ENCODE measurements at places on chromosomes 7 and 10.

DNA sequence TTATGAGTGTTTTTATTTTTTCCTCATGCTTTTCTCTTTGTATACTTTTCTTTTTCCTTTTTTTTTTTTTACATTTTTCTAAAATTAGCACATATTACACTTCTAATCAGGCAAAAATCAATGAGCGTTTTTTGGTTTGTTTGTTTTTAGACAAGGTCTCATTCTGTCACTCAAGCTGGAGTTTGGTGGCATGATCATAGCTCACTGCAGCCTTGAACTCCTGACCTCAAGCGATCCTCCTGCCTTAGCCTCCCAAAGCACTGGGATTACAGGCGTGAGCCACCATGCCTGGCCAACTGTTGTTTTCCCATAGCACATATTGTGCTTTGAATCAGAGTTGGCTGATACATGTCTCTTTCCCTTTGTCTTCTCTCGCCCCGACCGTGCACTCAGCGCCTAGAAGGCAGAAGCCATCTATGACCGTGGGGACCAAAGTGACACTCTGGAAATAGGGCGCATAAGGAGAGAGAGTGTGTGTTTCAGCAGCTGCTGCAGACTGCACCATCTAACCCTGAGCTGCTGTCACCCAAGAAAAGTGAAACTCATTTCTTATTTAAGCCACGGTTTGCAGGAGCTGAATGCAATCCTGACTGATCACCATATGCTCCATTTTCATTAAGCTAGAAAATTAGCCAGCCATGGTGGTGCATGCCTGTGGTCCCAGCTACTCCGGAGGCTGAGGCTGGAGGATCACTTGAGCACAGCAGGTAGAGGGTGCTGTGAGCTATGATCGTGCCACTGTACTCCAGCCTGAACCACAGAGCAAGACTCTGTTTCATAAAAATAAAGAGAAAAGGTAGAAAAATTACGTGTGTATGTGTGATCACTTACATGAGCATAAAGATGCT, 41.4 kb upstream of the GTF2I start:
- no peak for DNase-seq

DNA sequence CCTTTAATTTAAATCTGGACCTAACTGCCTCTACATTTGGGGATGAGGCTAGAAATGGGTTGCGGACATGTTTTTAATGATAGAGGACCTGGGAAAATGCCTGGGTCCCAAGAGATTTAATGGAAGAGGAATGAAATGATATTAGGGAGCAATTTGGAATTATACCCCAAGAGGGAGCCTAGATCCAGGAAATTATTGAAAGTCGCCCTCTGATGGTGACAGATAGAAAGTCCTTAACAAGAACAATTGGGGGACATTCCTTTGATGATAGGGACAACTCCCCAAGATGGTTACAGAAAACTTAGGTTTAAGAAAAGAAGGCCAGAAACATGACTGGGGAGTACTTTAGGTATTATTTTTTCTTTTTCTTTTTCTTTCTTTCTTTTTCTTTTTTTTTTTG, 9.5 kb upstream of the TSGA13 start:
- DNase-seq, result peak; percentile 27

DNA sequence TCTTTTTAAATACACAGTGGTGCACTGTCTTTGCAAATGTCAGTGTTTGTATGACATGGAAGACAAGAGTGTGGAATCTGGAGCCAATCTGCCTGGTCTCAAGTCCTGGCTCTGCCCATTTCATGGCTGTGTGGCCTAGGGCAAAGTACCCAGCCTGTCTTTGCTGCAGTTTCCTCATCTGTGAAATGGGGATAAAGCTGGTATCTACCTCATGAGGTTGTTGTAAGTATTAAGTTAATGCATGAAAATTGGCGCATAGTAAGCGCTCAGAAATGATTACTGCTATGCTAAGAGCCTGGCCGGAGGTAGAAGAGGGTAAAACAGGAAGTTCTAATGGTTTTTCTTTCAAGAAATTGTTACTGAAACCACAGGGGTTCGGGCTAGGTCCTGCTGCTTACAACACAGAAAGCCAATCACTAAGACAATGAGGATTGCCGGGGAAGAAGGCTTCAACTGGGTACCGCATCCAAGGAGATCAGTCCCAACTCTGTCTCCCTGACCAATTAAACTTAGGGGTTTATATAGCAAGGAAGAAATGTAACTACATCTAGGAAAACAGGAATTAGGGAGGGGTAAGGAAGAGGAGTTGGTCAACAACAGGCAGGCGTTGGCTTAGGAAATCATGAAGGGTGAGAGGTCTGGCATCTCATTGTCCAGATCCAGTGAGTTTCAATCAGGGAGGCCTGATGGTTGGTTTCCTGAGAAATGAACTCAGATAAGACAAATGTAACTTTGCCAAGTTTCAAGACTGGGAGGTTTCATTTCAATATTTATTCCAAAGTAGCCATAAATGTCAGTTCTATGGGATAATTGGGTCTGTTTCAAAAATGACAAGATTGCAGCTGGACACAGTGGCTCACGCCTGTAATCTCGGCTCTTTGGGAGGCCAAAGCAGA, 57.0 kb downstream of the CHST3 start:
- no peak for DNase-seq

GRCh38 chr7:68892236-68892635, 706.0 kb upstream of the AUTS2 start:
- no peak for DNase-seq

DNA sequence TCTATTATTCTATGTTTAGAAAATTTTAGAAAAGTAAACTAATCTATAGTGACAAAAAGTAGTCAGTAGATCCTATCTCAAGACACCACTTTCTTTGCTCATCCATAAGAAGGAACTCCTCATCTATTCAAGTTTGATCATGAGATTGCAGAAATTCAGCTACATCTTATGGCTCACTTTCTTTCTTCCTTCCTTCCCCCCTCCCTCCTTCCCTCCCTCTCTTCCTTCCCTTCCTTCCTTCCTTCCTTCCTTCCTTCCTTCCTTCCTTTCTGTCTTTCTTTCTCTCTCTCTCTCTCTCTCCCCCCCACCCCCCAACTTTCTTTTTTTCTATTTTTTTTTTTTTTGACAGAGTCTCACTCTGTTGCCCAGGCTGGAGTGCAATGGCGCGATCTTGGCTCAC, 35.3 kb upstream of the SRPK2 start:
- no peak for DNase-seq

DNA sequence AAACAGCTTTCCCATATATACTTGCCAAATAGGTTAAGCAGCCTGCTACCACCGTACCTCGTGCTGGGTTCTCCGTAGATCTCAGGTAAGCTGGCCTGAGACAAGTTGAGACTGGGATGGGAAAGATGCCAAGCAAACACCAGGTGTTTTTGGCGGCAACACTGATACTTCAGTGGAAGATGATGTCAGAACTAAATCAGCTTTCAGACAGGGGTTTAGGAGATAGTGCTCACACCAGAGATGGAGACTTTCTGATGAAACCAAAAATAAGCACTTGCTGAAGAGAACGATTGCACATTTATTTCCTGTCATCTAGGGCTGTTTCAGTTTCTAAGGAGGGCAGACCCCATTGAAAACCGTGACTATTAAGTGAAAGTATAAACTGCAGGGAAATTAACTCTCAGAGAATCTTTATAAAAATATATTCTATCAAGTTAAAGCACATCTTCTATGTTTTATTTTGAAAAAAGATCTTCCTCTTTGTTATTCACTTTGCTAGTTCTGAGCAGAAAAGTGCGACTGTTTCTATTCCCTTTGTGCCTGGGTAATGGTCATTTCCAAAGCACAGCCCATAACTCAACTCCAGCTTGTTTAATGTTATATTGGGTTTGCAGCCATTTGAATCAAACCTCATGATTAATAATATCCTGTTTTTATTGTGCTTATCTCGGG, 149.9 kb downstream of the CPED1 start:
- DNase-seq, result no peak

GRCh38 chr10:85492684-85493083, 873.9 kb downstream of the GRID1 start:
- DNase-seq, result no peak

- DNase-seq, result peak; percentile 79
Measured at GRCh38 chr7:108415821-108416536, 40.3 kb downstream of the NRCAM start.

GRCh38 chr10:126205486-126206205, 182.6 kb downstream of the ADAM12 start:
- DNase-seq, result no peak

DNA sequence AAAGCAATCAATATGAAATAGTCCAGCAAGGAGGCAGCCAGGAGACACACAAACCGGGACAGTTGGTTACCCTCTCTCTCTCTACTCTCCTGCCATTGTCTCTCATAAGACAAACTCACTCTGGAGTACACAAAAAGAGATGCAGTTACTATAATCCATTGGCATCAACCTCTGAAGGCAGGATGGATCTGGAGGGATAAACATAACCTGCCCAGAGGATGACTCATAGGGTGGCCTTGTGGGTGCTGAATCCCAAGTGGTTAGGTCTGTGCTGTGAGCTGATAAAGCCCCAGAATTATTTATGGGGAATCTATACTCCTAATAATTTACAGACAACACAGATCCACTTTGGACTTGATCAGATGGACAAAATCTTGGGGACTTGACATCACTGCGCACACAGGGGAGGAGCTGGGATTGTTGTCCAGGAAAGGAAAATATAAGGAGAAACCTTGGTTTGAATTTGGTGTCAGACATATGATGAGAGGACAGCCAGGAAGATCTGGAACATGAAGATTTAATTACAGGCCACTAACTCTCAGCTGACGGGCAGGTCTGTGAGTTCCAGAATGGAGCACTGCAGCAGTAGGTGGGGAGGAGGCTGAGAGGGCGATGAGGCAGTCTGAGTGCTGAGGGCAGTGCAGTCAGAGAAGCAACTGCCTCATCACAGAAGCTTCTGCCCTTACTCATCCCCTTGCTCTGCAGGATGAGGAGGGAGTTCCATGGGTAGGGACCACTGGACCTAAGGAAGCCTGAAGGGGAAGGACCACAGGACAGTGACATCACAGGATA, 113.9 kb upstream of the PRSS58 start:
- no peak for DNase-seq

- no peak for DNase-seq
Measured at GRCh38 chr7:102991540-102992214, 78.9 kb downstream of the LRRC17 start.

GRCh38 chr7:36015733-36016132, 137.3 kb upstream of the EEPD1 start:
- no peak for DNase-seq

DNA sequence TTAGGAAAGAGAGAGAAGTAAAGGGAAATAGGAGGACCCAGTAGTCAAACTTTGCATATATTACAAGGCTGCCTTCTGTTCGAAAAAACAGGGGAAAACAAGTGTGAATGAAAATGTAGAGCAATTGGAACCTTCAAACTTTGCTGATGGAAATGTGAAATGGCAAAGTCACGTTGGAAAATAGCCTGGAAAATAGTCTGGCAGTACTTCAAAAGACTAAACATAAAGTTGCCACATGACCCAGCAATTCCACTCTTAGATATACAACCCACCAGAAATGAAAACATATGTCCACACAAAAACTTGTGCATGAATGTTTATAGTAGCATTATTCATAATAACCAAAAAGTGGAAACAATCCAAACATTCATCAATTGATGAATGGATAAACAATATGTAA, 78.6 kb upstream of the IFRD1 start:
- no peak for DNase-seq

DNA sequence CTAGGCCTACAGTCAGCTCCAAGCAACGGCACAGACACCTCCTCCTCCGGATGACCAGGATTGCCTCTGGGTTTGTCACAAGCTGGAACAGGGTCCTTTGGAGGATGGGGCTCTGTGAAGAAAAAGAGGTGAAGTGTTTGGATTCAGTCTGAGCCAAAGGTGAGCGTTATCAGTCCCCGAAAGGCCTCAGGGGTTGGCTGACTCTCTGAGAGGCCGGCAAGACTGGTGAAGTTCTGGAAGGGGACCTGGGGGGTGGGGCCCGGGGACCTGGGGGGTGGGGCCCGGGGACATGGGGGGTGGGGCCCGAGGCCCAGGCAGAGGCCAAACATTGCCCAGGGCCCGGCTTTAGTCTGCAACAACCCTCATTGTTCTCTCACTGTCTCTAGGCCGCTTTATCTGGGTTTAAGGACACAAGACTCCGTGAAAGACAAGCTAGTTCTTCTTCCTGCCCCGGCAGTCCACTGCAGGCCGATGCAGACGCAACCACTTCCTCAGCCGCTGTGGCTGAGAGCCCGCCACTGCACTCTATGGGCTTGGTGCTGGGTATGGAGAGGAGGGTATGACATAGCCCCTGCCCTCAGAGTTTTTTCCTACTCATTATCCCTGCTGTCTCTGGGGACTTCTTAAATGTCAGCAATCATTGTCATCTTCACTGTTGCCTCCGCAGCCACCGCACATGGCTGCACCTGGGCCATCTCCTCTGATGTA, 27.4 kb upstream of the PSAP start:
- no peak for DNase-seq

DNA sequence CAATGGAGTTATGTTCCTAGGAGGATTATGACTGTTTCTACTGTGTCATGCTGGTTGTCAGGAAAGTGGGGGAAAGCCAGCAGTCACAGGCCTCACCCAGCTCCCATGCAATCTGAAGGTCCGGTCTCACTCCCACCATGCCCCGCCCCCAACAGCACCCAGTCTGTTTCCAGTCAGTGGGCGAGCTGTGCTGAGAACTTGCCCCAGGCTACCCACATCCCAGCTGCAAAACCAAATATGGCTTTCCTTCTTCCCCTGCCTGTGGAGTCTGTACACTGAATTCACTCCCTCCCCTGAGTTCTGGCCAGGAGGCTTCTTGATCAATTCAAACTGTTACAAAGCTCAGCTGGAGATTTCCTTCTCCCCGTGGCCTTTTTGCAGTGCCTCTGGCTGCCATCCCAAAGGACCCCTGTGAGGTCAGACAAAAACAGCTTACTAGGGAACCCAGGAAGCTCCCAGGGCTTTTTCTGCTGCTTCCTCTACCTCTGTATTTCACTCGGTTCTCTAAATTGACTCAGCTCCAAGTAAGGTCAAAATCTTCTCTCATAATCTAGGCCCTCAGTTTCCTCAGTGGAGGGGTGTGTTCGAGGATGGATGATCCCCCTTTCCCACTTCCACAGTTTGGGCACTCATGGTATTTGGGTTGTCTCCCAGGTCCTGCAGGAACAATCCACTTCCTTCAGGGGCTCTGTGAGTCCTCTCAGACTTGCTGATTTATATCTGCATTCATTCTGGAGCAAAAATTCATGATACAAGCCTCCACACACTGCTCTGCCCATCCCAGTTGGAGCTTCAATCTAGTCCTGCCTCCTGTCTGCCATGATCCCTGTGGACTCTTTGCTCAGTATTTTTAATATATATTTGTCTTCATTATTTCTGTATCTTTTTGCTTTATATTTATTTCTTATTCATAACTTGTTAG, 205.5 kb downstream of the SEMA3D start:
- no peak for DNase-seq
